ENCODE measurements at places on chromosomes 16 and 17.
A peak's percentile ranks its signal among the peaks of the same experiment; 100 is the strongest.

DNA sequence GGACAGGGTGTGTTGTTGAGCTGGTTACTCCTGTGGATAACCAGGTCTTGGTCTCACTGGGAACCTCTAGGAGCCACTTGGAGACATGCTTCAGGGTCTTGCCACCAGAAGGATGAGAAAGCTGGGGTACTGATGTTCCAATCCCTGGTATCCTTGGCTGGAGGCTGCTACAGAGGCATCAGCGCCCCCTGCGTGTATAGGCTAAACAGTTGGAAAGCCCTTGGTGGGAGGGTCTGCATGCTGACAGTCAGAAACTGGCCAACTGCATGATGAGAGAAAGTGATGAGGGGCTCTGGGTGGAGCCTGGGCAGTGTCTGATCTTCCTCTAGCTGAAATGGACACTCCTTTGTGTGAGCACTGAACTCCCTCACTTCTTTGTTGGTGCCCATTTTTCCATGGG, 536.9 kb downstream of the XYLT1 start:
- DNase-seq, result no peak

DNA sequence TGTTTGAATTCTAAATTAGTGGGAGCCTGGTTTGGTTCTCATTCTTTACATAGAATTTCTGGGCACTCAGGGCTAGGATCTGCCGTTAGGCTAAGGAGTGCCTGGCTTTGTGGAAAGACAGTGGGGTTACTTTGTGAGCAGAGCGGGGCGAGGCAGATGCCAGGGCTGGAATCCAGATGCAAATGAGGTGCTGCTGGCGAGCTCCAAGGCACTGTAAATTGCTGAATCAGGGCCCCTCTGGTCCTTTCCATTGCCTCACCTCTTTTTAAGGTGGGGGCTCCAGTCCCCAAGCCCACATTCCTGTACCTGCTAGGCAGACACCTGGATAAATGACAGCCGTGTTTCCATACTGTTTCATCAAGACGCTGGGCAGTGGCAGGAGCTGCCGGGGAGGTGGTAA, 33.8 kb downstream of the PIPOX start:
- DNase-seq, result no peak

DNA sequence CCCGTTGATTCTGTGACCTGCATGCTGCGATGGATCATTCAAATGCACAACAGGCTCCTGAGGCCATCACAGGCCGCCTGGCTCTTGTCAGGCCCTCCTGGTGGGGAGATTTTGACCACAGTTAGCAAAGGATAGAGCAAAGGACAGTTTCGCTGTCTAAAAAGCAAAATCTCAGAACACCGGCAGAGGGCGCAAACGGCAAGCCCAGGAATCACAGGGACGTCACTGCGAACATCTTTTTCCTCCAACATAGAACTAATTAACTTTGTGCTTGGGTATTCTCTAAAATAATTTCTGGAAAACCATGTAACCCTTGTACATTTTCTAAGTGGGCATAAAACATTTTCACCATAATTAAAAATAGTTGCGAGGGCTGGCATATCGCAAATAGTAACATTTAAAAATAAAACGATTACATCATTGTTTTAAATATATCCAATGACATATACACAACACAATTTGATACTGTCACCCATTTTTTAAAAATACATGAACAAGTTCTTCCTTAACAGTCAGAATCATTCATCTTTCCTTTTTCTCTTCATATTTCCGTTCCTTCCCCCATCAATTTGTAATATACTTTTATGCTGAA, 19.7 kb upstream of the SLC47A1 start:
- DNase-seq, result peak; percentile 77

- no peak for DNase-seq
Measured at GRCh38 chr17:64938290-64938689, 19.0 kb upstream of the LRRC37A3 start.

GRCh38 chr17:79213305-79213704, 138.7 kb downstream of the ENGASE start:
- DNase-seq, result no peak

GRCh38 chr16:66840883-66841282, 3.3 kb upstream of the CA7 start:
- no peak for DNase-seq

DNA sequence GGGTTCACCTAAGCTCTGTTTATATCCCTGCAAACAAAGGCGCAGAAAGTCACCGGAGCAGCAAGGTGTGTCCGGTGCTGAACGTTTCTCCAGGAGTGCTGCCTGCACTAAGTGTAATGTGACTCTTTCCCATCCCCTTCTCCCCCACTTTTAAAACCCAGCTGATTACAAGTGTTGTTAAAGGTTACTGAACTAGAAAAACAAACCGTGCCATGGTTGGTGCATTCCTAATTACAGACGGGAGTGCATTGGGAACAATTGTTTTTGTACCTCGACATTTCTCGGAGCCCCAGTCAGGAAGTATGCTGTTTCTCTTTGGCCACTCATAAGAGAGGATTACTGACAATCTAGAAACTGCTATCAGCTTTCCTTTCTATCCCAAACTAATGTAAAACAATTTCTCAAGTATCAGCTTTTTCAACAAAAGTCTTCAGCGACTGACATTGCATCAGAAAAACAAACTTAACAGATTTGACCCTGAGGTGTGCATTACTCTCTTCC, 441.0 kb upstream of the SALL1 start:
- DNase-seq, result no peak

- DNase-seq, result peak; percentile 62
Measured at GRCh38 chr16:28140788-28141618, 70.8 kb downstream of the XPO6 start.

GRCh38 chr17:48131216-48131824, 23.8 kb downstream of the SNX11 start:
- DNase-seq, result peak; percentile 62

DNA sequence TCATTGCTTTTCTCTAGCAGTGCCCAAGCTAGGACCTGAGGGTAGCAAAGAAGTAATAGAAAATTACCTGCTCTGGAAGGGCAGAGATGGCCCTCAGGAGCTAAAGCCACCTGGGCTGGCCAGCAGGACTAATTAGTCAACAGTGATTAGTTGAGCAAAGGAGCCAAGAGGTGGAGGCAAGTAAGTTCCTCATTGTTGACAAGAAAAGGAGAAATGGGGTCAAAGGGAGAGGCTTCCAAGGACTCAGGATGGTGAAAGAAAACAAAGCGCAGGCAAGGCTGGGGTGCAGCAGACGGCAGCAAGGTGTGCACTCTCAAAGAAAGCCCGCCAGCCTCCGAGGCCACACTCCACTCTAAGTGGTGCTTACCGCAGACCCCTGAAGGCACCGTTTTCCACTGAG, 44.6 kb downstream of the CMTM4 start:
- no peak for DNase-seq

- peak; percentile 47 for DNase-seq
Measured at GRCh38 chr16:19696328-19696727, 21.7 kb downstream of the KNOP1 start.

DNA sequence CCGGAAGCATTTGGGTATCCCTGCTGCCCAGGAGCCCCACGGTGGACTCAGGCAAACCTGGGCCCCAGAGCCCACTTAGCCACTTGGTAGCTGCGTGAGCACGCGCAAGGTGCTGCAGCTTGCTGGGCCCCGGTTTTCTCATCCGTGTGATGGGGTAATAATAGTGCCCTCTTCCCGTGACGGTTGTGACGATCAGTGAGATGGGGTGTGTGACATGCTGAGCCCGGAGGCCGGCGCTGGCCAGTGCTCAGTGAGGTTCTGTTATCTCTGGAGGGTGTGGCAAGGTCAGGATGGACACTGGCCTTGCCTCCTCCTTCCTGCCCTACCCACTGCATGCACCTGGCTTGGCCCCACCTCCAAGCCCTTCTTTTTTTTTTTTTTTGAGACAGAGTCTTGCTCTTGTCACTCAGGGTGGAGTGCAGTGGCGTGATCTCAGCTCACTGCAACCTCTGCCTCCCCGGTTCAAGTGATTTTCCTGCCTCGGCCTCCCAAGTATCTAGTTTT, 82.6 kb downstream of the RAP1GAP2 start:
- DNase-seq, result no peak

DNA sequence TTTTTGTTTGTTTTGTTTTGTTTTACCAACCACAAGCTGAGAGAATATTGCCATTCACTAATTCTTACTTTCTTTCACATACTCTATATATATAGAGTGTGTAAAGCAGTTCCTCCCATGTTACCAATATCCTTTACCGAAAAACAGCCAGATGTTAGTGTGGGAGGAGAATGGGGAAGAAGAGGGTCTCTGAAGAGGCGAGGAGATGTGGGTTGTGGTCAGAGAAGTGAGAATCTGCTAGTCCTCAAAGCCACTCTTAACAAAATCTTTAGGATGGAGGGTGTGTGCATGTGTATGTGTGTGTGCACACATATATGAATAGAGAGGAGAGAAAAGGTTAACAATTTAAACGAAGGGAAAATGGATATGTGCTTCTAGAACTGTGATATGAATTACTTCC, 80.6 kb downstream of the TUBD1 start:
- no peak for DNase-seq

DNA sequence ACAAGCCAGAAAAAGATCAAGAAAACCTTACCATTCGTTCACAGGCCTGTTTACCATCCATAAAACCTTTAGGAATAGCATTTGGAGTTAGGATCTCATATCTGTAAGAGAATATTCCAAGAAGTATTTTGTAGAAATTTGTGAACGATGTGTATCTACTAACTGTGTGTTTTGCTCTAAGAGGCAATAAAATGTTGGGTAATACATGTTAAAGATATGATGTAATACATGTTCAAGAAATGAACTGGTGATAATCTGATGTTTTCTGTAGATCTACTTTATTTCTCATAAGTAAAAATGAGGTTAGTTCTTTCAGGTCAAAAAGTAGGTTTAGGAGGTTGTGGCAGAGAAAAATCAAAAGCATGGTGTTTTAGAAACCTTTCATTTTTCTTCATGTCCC, 83.2 kb downstream of the NDEL1 start:
- DNase-seq, result no peak

DNA sequence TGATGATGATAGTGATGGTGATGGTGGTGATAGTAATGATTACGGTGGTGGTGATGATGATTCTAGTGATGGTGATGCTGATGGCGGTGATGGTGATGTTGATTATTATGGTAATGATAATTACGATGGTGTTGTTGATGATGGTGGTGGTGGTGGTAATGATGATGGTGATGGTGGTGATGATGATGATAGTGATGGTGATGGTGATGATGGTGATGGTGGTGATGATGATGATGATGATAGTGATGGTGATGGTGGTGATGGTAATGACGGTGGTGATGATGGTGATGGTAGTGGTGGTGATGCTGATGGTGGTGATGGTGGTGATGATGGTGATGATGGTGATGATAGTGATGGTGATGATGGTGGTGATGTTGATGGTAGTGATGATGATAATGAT, 370.0 kb downstream of the CDH13 start:
- no peak for DNase-seq

DNA sequence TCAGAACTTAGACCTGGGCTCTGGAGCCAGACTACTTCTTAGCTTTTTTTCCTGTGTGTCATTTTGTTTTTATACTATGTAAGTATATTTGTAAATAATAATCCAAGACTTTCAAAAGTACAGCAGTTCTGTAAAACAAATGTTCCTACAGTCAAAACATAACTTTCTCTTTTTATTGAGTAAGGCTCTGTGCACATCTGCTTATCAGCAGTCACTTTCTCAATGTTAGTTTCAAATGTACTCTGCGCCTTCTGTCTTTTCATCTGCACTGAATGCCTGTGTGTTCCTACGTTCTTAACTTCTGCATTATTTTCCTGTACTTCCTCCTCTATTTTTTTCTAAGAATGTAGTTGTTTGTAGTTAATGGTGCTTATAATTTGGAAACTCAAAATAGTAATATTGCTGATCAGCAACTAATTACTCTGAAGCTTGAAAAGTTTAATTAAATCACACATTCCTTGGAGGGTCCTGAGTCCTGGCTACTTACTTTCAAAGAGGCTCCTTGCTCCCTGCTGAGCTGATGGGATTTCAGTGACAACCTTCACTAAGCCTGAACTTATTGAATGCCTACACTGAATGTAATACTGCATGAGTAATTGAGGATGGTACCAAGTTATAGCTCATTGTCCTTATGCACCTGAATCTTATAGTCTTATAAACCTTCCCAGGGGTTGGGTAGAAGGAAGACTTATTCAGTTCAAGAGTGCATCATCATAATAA, 329.9 kb downstream of the KCNJ2 start:
- no peak for DNase-seq

- DNase-seq, result no peak
Measured at GRCh38 chr16:4266372-4266771, 6.5 kb downstream of the TFAP4 start.

DNA sequence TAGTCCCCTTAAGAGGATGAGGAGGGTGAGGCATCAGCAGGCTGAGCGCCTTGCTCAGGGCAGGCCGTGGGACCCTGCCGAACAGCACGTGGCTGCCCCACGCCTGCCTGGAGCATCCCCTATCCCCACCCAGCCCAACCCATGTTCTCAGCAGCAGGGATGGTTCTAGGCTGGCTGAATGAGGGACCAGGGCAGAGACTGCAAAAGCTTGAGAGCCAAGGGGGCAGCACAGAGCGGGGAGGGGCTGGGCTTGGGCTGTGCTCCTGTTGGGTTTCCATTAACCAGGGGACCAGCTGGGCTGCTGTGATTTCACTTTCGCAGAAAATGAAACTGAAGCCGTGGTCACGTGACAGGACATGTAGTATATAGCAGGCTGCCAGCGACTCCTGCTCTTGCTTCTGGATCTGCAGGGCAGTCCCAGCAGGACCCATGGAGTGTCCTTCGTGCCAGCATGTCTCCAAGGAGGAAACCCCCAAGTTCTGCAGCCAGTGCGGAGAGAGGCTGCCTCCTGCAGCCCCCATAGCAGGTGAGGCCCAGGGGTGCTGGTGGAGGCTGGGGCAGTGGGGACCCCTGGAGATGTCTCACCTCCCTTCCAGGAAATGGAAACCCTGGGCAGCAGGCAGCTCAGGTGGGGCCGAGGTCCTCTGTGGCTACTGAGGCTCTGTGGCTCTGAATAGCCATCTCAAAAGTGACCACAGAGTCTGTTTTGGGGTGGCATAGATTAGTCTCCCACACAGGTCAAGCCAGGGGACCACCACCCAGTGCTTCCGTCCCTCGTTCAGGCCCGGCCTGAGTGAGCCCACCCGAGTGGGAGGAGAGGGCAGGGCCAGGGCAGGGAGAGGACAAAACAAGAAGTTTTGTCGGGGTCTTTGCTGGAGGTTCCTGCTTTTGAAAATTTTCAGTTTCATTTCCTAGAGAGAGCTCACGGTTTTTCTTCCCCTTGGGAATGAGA, 2.9 kb downstream of the RNF213 start:
- peak; percentile 91 for DNase-seq

DNA sequence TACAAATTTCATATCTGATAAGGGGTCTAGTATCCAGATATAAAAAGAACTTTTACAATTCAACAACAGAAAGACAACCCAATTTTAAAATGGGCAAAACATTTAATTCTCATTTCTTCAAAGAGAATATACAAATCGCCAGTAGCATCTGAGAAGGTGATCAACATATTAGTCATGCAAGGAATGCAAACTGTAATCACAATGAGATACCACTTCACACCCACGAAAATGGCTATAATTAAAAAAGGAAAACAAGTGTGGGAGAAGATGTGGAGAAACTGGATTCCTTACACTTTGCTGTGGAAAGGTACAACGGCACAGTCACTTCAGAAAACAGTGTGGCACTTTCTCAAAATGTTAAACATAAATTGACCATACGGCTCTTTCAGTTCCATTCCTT, 168.2 kb downstream of the VPS53 start:
- DNase-seq, result no peak

- DNase-seq, result no peak
Measured at GRCh38 chr17:75590314-75590761, 2.7 kb downstream of the MYO15B start.

GRCh38 chr17:68559316-68559715, 41.9 kb downstream of the FAM20A start:
- no peak for DNase-seq
